ENCODE measurements at places on chromosomes 2 and 18.

GRCh38 chr2:182280118-182280517 lies 146.7 kb downstream of the PDE1A start:
- DNase-seq, result peak; percentile 60

- no peak for DNase-seq
Observed at GRCh38 chr2:30781961-30782533, 25.2 kb downstream of the CAPN13 start.

- peak; percentile 37 for DNase-seq
Observed at GRCh38 chr18:615092-615521, 18.3 kb downstream of the CLUL1 start.

GRCh38 chr2:11829947-11830707 lies 83.7 kb downstream of the LPIN1 start:
- DNase-seq, result peak; percentile 97

GRCh38 chr2:163248376-163249253 lies 410.0 kb upstream of the KCNH7 start:
- peak; percentile 17 for DNase-seq

- no peak for DNase-seq
Observed at GRCh38 chr18:45739848-45740247, 15.9 kb downstream of the SLC14A1 start.

DNA sequence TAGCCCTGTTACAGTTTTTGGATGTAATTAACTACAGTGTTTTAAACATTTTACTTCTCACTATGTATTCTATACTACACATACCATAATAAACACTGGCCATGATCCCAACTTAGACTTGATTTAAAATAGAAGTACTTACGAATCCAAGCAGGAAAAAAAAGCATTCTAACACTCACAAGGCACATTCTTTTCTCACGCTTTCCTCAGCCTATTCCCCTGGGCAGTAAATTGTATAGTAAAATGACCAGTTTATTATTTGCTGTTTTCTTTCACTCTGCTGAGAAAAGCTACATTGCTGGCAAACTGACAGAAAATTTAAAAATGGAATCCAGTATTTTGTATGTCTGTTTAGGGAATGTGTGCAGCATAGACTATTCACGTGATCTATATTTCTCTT lies 2.8 kb upstream of the TANC1 start:
- no peak for DNase-seq

DNA sequence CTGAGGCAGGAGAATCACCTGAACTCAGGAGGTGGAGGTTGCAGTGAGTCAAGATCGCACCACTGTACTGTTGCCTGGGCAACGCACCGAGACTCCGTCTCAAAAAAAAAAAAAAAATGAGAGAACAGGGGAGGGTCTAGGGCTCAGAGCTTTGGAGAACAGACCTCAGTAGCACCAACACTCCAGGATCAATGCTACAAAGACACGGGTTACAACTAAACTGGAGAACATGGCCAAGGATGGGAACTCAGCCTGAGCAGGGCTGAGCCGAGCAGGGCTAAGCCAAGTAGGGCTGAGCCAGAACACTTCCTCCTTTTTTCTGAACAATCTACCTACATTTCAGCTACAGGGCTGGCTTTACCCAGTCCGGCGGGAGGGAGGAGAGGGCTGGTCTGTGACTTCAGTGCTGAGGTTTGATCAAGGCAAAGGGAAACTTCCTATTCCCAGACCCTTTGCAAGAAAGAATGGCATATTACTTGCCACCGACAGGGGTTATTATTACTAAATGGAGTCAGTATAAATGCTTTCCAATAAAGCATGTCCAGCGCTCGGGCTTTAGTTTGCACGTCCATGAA lies 2.9 kb upstream of the CASP8 start:
- no peak for DNase-seq

DNA sequence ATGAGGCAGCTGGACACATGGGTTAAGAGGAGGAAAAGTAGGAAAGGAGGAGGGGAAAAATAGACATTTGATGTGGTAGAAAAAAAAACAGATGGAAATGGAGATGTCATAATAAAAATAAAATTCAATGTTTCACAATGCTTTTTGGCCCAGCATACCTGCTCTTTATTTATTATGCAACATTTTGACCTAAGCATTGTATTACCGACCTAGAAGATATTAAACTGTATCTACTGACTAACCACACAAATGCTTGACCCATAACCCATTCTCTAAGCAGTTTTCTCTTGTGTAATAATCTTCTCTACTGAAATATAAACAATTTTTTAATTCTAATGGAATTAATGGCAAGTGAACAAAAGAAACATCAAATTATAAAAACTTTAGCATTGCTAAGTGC lies 362.3 kb downstream of the FBXO15 start:
- DNase-seq, result peak; percentile 78

- DNase-seq, result no peak
Observed at GRCh38 chr2:31260870-31261269, 26.9 kb downstream of the EHD3 start.

GRCh38 chr2:2834105-2834504 lies 503.0 kb upstream of the MYT1L start:
- DNase-seq, result no peak

DNA sequence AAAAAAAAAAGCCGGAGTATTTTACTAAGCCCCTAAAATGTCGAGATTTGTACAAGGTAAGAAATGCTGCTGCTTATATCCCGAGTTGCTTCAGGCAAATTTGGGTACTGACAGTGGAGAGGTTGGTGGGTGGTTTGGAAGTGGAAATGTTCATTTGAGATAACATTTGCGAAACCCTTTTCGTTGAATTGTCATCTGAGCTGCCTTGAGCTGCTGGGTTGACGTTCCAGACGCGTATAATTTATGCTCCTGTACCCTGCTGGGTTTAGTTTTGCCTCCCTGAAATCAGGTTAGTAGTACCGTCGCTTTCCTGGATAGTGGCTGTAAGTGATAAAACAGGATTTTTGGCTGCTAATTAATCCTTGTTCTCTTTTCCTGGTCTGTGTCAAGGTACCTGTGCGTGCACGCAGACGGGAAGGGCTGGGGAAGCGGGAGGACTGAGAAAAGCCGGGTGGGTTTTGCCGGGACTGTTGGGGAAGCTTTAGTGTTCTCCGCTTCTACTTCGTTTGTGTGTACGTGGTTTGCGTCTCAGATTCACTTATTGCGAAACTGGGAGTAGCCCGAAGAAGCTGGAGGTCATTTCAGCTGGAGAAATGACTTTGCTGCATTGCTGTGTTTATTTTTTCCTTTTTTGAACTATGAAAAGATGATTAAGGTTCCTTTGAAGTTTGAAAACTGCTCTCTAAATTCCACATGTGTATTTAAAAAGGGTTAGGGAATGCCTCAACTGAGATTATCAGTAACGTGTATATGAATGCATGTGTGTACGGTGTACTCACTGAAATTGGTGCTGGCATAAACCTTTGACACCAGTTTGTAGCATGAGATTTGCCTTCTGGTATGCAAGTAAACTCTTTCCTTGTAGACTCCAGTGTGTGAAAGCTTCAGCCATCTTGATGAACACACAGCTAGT lies 709 bp downstream of the UGP2 start:
- peak; percentile 81 for DNase-seq

DNA sequence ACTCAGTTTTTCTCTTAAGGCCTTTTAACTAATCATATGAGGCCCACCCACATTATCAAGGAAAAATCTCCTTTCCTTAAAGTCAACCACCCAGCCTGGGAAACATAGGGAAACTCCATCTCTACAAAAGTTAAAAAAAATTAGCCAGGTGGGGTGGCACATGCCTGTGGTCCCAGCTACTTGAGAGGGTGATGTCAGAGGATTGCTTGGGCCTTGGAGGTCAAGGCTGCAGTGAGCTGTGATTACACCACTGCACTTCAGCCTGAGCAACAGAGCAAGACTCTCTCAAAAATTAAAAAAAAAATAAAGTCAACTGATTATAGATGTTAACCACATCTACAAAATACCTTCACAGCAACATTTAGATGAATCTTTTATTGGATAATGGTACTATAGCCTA lies 5.8 kb downstream of the DPYSL5 start:
- no peak for DNase-seq

GRCh38 chr18:77130229-77131099 lies 2.1 kb downstream of the MBP start:
- DNase-seq, result no peak

DNA sequence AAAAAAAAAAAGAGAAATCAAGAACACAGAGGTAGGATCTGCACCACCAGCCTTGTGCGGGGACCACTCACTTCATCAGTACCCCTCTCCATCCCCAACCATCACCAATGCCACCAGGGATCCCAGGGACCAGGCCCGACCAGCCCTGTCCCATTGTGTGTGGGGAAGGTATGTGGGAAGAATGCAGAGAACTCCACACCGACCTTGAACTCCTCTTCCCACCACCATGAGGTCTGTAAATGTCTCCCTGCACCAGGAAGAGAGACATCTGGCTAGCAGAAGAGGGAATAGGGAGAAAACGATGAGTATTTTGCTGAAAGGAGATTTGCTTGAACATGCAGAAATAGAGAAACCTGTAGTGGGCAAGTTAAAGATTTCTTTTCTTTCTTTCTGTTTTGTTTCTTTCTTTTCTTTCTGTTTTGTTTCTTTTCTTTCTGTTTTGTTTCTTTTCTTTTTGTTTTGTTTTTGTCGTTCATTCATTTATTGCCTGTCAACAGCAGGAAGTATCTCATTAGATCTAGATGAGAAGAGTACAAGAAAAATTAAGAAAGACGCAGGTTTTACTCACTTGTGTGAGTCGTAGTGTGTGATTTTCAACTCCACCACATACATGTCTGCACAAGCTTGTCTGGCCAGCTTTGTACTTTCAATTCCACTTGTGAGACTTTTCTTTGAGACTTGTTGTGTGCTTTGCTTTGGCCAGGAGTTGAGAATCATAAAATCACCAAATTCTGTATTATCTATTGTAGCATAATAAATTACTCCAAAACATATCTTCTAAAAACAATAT lies 179.8 kb upstream of the HAAO start:
- peak; percentile 65 for DNase-seq

GRCh38 chr2:85635636-85636035 lies 19.6 kb downstream of the USP39 start:
- DNase-seq, result peak; percentile 33

- DNase-seq, result peak; percentile 46
Observed at GRCh38 chr2:227942021-227942420, 70.6 kb downstream of the DAW1 start.

GRCh38 chr2:8539743-8540551 lies 141.9 kb upstream of the ID2 start:
- no peak for DNase-seq

- DNase-seq, result no peak
Observed at GRCh38 chr2:179550214-179550613, 285.6 kb upstream of the SESTD1 start.

DNA sequence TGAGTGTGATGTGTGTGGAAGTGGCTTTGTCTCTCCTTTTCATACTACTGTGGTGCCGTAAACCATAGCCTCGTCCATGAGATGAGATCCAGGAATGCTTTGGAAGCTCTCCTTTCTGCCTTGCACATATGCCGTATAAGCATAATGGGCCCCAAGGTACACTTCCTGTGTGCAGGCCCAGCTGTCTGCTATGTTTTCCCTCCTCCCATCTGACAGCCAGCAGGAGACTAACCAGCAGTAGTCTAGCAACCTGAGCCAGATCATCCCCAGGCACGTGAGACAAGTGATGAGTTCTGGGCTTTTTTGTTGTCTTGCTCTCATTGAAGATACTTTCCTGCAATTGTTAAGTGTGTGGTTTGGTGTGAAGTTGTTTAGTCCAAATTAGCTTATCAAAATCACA lies 555.5 kb upstream of the LRRTM4 start:
- no peak for DNase-seq

- DNase-seq, result no peak
Observed at GRCh38 chr2:56313500-56313921, 129.7 kb downstream of the CCDC85A start.

- no peak for DNase-seq
Observed at GRCh38 chr2:239834143-239834542, 191.0 kb downstream of the NDUFA10 start.

DNA sequence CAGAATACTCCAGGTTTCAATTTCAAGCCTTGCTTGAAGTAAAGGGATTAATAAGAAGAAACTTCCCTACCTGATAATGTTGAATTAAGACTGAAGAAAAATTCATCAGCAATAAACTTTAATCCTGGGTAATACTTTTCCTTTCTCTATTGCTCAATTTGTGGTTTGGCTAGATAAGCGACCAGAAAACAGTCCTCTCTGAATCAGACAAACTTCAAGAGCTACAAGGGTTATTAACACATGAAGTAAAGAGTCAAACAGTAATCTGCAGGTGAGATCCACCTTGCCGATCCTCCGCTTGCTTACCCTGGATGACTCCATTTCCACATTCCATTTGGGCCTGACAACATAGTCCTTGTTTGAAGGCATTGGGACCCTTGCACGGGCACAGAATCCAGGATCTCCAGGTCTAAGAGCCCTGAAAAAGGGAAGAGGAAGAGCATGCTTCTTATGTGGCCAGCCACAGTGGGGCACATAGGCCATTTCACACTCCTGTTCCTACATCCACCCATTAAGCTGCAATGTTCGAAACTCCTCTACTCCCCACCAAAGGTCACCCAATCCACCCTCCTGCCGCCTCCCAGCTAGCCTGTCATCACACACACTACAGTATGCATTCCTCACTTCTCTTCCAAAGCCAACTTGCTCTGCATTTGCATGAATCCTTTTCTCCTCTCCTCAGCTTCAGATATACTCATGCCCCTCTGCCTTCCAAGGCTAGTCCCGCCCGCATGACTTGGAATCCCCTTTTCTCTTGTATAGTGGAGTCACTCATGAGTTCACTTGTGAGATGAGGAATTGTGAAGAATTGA lies 39.8 kb downstream of the IWS1 start:
- peak; percentile 40 for DNase-seq

DNA sequence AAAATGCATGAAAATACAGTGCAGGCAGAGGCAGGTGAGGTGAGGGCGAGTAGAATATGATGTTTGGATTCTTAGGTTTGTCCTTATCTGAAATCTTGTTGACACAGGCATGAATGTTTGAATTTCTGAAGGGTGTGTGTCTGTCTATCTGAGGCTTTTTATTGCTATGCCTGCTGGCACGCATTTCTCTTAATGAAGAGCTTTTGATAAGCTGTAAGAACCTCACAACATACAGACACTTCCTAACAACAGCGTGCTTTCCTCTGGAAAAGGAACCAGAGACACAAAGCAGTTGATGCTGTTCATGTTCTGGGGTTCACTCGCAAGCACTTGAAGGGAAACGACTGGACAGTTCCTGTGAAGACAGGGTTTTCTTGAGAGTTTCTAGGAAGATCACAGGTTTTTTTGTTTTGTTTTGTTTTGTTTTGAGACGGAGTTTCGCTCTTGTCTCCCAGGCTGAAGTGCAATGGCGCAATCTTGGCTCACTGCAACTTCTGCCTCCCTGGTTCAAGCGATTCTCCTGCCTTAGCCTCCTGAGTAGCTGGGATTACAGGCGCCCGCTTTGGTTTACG lies 33.3 kb upstream of the CABLES1 start:
- no peak for DNase-seq
